ENCODE measurements at places on chromosomes 1 and 21.

DNA sequence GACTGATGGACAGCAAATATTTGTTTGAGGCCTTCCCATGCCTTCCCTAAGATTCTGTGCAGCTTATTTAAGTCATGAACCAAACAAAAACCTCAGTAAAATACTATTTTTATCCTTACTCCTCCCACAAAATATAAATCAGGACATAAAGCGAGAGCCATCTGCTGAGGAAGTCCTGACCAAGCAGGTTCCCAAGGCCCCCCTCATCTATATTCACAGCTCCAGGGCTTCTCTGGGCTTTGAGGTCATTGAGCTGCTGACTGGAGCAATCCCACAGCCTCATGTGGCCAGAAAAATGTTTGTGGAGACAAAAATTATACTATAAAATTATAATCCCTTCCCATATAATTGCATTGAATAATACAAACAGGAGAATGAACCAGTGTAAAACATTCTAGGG is 846.2 kb downstream of the ADGRL2 start:
- no peak for DNase-seq

DNA sequence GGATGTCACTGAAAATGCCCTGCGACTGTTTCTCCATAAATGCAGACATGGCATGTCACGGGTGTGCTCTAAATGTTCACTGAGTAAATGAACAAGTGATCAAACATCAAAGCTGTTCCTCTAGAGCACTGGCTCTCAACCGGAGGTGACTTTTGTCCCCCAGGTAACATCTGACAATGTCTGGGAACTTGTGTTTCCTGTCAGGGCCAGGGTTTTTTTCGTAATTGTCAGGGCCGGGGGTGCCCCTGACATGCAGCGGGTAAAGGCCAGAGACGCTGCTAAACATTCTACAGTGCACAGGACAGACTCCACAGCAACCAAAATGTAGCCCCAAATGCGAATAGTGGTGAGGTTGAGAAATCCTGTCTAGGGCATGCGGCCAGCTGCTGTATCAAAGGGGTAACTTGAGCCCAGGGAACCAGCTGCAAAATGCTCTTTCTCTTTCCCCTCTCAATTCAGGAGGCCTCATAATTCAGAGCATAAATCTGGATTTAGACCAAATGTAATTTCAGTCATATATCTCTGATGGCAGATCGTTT is 2.0 kb downstream of the ALDH4A1 start:
- no peak for DNase-seq

DNA sequence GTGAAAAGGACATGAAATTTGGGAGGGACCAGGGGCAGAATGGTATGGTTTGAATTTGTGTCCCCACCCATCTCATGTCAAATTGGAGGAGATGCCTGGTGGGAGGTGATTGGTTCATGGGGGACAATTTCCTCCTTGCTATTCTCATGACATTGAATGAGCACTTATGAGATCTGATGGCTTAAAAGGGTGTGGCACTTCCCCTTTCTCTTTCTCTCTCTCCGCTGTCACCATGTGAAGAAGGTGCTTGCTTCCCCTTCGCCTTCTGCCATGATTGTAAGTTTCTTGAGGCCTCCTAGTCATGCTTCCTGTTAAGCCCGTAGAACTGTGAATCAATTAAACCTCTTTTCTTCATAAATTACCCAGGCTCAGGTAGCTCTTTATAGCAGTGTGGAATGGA is 7.6 kb upstream of the GBP4 start:
- no peak for DNase-seq

DNA sequence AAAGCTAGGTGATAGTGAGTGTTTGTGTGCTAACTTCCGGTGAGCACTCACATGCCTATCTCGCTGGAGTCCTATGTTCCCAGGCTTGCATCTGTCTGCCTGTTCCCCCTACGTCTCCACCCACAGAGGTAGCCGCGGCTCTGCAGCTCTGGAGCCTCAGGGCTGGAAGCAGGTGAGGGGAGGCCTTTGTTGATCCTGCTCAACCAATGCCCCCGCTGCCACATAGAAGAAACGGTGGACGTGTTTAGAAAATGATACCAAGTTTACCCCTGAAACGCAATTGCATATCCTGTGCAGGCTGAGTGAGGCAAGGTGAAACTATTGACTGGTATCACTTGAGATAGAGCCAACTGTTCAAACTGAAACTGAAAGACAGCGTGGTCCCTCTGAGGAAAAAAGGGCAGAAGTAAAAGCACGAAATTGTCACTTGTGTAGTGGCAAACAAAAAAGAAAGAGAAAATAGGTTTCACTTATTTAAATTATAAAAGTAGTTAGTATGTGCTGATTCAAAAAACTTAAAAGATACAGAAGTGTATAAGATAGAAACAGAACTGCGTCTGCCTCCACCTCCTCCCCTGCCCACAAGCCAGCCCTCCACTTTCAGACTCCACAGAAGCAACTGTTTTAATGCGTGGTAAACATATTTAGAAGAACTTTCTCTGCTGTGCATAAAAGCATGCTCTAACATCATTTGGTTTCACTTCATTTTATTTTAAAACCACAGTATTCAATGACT is 38.6 kb upstream of the ETS2 start:
- DNase-seq = peak; percentile 81

- DNase-seq = peak; percentile 83
Observed at GRCh38 chr1:231162297-231162969, 575 bp downstream of the TRIM67 start.

- no peak for DNase-seq
Observed at GRCh38 chr1:160884579-160884978, 401 bp downstream of the ITLN1 start.

GRCh38 chr1:227472772-227473171 is 90.6 kb upstream of the ZNF678 start:
- no peak for DNase-seq

DNA sequence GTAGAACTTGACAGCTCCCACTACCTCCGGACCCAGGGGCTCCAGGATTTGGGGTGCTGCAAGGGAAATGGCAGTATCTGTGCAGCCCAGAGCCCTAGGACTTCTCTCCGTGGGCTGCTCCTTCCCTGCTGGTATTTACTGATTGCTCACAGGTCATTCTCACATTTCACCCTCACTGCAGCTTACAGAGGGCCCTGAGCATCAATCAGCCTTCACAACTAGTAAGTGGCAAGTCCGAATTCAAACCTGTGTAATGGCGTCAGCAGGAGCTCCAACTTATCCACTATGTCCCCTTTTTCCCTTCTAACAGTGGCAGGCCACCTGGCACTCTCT is 32.4 kb downstream of the PIK3C2B start:
- no peak for DNase-seq

DNA sequence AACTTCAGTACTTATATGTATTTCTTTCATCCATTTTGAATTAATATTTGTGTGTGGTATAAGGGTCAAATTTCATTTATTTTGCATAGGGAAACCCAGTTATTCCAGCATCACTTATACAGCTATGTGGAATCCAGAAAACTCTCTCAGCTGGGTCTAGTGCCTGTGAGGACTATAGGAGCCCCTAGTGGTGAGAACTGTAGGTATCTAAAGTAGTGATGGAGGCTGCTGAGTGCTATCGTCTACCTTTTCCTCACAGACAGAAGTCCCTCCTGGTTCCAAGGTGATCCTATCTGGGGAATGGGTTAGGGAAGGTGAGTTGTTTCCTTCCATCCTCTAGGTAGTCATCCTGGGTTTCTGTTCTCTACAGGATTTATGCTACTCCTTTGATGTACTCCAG is 352.0 kb upstream of the C1orf87 start:
- DNase-seq = peak; percentile 4

- DNase-seq = no peak
Observed at GRCh38 chr1:20074725-20075171, 4.8 kb downstream of the PLA2G5 start.

DNA sequence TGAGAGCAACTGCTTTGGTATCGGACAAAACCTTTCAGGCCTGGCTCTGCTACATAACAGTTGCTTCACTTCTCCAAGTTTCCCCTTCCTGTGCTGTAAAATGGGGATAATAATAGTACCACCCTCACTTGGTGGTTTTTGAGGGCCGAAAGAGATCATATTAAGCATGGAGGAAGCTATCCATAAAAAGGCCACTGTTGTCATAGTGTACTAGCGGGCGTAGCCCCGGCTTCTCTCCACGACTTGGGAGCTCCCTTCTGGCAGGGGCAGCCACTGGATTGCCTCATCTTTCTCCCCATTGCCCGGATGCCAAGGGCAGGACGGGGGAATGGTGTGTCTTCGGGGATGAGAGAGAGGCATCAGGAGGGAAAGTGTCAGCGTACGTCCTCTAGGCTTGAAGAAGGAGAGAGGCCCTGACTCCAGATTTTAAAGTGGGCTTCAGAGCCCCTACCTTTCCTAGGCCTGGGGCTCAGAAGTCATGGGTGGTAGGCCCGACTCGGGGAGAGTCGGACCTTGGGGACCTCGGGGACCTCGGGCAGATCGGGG is 548 bp upstream of the MFSD2A start:
- no peak for DNase-seq

- DNase-seq = no peak
Observed at GRCh38 chr1:58317086-58317485, 229.4 kb downstream of the OMA1 start.

GRCh38 chr1:238647877-238648276 is 738.5 kb upstream of the CHRM3 start:
- DNase-seq = no peak

DNA sequence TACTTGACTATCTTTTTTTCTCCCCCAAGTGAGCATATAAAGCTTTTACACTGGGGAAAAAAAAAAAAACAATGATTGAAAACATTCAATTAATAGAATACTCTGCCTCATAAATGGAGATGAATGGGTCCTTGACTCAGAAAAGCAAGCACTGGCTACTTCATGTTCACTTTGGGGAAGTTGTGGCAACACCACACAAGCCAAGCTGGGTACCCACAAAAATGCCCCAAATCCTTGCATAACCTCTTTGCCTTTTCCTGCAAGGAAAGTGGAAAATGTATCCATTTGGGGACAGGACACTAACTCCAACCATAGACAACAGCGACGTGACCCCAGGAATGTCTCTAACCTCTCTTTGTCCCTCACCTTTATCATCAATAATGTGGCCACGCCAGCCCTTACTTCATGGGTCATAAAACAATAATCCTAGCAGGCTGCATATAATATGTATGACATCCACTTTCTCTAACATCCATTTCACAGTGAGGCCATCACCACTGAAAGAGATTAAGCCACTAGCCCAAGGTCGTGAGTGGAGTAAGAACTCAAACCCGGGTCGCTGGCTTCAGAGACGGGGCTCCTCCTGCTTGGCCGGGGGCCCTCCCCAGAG is 2.3 kb downstream of the ECE1 start:
- no peak for DNase-seq

DNA sequence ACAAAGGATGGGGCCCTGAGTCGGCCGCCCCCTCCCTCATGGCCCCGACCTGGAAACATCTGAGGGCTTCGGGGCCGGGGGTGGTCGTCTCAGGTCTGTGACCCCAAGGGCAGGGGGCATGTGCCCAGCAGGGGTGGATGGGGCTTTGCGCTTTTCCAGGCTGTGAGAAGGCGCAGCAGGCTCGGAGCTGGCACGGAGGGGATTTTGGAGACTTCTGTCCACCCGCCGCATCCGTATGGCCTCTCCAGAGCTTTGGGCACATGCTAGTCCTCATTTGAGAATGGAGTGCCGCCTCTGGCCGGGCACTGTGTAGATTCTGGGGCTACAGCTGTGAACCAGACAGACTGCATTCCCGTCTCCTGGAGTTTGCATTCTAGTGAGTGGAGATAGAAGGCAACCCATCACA is 66.1 kb upstream of the WNT4 start:
- DNase-seq = no peak

DNA sequence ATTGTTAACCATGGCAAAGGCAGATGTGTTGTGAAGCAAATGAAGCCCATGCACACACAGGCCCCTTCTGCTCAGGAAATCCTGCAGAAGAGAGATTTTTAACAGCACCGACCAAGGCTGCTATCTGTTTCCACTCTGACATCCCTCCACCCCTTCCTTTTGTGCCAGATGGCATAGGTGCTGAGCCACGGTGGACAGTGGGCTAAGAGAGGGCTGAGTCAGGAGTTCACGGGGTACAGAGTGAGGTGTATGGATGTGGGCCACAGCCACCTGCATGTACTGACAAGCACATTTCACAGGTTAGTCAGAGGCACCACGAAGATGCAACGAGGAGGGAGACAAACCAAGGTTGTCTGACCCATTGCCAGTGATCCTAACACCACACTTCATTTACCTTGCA is 9.5 kb downstream of the RSPH1 start:
- no peak for DNase-seq

GRCh38 chr1:205631768-205632668 is at the start of gene ELK4:
ELK4 (minus strand) TSS chr1:205632011; CDS start chr1:205623882, 8,129 bp downstream.
- DNase-seq = peak; percentile 96

DNA sequence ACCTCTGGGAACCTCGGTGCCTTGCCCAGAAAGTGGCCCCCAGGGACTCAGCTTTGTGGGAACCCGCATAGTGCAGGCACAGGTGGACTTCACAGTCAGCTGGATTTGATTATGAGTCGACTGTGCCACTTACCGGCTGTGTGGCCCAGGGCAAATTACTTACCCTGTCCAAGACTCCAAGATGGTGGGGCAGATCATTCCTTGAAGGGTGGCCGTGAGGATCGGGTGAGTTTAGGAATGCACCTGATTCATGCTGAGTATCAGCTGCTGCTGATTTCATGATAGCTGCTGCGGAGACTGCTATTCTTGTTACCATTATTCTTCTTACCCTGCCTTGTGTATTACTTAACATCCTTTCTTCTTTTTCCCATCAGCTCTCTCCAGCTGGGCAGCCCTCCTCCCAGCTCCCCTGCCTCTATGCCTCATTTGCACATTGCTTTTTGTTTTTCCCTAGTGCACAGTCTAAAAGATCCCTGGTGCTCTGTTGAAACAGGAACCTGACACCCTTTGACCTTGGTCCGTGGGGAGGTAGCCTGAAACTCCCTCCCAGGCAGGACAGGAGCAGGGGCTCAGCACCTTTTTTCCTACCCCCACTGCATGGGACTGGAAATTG is 40.5 kb upstream of the FHAD1 start:
- DNase-seq = no peak

- DNase-seq = peak; percentile 64
Observed at GRCh38 chr1:35120458-35121133, 41.4 kb downstream of the ZMYM1 start.

DNA sequence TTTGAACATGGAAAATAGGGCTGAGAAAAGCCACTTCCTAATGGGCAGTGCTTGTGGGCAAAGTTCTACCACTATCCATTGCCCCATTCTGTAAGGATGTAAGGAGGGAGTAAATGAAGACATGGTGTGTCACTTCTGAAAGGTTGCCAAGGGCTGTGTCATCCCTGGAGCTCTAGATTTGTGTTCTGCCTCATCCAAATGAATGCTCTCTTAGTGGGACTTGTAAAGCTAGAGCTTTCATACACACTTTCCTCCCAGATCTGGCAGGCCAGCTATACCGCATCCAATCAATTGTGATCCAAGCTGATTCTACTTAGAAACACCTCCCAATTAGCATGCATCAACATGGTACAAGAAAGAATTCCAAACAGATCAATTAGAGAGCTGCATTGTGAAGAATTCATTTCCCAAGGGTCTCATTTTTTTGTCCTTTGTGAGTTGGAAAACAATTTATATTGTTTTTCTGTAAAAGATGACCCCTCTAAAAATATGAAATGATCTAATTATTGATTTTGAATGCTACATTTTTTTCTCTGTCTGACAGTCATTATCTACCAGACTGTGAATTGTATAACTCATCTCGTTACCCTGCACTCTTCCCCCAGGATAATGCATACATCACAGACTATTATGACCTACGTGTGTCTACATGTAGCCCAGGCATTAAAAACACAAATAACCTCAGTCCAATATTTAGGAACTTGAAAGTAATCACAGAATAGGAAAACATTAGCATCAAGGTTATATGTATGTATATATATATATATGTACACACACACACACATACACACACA is 117.1 kb upstream of the DUSP10 start:
- DNase-seq = no peak

GRCh38 chr21:39649526-39649925 is 36.8 kb downstream of the B3GALT5 start:
- no peak for DNase-seq

- no peak for DNase-seq
Observed at GRCh38 chr1:101733340-101733739, 263.4 kb downstream of the OLFM3 start.
